ENCODE measurements at places on chromosomes 5 and 9. TPM values are rescaled to one million over a fixed set of nuclear protein-coding genes. Genes with fewer than 3 reads are reported as not detected.

GRCh38 chr9:79735023-79735779 lies 163.4 kb downstream of the TLE4 start:
- DNase-seq = no peak

- no peak for DNase-seq
These were observed 27.0 kb downstream of the RAPGEF6 start for GRCh38 chr5:131607903-131608540.

The LRRC14B gene
- not detected for total RNA-seq

The EPB41L4A gene
- 0.34 TPM for total RNA-seq

DNA sequence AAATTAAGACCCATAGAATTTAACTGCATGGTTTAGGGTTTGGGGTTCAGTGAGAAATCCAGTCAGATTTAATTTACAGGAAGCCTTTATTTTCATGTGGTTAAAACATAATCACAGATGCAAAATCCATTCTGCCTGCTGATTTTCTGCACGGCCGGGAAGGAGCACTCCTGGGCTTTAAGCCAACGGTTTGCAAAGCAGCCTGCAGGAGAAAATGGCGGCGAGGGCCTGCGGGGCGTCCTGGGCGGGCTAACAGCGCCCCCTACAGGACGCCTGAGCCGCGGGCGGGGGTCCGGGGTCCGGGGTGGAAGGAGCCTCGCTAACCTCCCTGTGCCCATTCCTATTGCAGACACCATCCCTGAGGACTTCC lies 47.6 kb downstream of the THBS4 start:
- DNase-seq = peak; percentile 52

DNA sequence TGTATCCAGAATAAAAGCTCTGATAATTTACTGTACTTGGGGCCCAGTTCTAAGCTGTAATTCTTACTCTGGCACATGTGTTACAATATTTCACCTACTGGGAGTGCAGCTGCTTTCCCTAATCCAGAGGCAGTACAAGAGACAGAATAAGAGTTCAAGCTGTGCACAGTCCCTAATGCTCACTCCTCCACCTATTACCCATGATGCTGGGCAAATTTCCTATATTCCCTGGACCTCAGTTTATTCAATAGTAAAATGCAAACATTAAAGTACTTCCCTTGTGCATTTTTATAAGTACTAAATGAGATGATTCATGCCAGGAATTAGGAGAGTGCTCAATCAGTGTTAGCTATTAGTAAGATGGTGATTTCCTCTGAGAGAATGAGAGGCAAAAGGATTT lies 28.0 kb upstream of the TAF11L2 start:
- no peak for DNase-seq

GRCh38 chr9:90860382-90860781 lies 58.8 kb downstream of the SYK start:
- no peak for DNase-seq

GRCh38 chr5:149452007-149452664 lies 73.0 kb upstream of the IL17B start:
- DNase-seq = no peak

GRCh38 chr9:21455320-21455719 lies 15.1 kb downstream of the IFNA1 start:
- no peak for DNase-seq

GRCh38 chr9:34572092-34572491 lies 17.4 kb downstream of the CNTFR start:
- DNase-seq = no peak

The GABRA1 gene
- not detected for total RNA-seq

The JAKMIP2 gene
- total RNA-seq = 4.1 TPM

DNA sequence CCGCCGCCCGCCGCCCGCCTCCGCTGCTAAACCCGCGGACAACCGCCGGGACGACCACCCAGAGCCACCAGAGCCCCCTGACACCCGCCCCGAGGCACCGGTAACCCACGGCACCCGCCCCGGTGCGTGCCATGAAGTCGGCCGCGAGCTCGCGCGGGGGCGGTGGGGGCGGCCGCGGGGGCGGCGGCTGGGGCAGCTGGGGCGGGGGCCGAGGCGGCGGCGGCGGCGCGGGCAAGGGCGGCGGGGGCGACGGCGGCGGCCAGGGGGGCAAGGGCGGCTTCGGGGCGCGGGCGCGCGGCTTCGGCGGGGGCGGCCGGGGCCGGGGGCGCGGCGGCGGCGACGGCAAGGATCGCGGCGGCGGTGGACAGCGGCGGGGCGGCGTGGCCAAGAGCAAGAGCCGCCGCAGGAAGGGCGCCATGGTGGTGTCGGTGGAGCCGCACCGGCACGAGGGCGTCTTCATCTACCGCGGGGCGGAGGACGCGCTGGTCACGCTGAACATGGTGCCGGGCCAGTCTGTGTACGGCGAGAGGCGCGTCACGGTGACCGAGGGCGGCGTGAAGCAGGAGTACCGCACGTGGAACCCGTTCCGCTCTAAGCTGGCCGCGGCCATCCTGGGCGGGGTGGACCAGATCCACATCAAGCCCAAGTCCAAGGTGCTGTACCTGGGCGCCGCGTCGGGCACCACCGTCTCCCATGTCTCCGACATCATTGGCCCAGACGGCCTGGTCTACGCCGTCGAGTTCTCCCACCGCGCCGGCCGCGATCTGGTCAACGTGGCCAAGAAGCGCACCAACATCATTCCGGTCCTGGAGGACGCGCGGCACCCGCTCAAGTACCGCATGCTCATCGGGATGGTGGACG lies 499 bp downstream of the FBLL1 start:
- DNase-seq = no peak

The SLC36A2 gene
- total RNA-seq = not detected

The INSL6 gene
- not detected for total RNA-seq

GRCh38 chr5:84231433-84231832 lies 153.2 kb downstream of the EDIL3 start:
- DNase-seq = no peak

The PCDHB16 gene
- total RNA-seq = not detected

DNA sequence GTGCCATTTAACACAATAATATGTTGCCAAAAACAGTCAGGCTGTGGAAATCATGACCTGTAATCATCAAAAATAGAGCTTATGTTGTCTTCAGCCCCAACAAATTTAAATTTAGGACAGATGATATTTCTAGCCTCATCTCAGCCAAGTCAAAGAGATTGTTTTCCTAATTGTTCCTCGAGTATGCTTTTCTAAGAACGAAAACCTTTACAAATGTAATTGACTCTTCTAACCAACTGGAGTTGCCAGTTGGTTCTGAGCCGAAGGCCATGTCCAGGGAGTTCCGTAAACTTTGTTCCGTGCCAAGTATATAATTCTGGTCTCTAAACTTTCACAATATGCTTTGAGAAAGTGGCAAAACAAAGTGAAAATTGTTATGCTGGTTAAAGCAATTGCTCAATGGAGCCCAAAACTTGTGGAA lies 160.8 kb downstream of the CEMIP2 start:
- DNase-seq = no peak

- DNase-seq = no peak
These were observed 18.5 kb upstream of the GLIS3 start for GRCh38 chr9:4318326-4318725.

- no peak for DNase-seq
These were observed 148.2 kb upstream of the CHD1 start for GRCh38 chr5:99076723-99077640.

DNA sequence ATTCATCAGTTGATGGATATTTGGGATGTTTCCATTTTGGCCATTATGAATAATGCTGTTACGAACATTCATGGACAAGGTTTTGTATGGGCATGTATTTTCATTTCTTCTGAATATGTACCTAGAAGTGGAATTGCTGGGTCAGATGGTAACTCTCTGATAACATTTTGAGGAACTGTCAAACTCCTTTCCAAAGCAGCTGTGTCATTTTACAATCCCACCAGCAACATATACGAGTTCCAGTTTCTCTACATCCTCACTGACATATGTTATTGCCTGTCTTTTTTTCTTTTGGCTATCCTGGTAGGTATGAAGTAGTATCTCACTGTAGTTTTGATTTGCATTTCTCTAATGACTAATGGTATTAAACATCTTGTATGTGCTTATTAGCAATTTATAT lies 86.7 kb downstream of the PRKACG start:
- DNase-seq = no peak

The GDNF gene
- total RNA-seq = 0.60 TPM

The LURAP1L gene
- total RNA-seq = not detected

DNA sequence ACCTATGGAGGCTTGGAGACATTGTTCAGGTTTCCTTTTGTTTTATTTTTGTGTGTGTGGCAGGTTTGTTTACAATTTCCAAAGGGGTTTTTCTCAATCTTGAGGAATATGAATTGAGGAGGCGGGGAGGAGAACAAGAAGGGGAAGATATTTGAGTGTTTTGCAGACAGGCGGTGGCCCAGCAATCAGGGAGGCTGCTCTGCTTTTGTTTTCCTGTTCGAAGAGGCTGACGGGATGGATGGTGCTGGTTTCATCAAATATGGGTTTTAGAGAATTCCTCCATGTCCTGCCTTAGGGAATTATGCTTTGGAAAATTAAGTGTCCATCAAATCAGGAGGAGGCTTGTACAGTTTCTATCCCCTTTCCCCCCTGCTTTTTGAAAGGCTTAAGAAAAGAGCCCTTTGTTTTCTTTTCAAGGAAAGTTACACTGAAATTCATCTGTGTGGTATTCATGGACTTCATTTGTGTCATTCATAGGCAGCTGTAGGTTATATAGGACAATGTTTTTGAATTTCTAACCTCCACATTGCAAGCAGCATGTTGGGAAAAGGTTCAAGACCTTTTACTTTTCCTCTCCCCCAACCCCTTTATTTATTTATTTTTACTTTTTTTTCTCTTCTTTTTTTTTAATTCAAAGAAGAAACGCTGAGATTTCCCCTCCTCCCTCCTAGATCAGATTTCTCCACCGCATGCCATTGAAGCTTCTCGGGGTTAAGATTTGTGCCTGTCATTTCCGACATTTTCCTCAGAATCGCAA lies 107.4 kb downstream of the ZNF462 start:
- no peak for DNase-seq

- no peak for DNase-seq
These were observed 102.9 kb downstream of the RAPGEF6 start for GRCh38 chr5:131532031-131532640.

GRCh38 chr9:112849363-112849922 lies 41.2 kb downstream of the SLC46A2 start:
- no peak for DNase-seq

DNA sequence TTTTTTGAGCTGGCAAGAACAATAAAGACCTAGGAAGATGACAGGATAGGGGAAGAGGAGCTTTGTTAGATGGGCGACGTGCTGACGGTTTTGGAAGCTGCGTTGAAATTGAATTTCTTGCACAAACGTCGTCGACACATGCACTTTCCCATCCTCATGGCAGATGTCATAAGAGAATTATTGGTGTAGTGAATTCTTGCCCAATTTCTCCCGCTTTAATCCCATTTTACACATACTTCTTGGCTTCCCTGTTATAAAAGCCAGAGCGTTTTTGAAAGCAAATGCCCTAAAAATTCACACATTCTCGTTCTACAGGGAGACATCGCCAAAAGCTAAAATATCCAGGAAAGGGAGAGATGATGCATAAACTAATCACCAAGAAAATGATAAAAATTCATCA lies 109.8 kb upstream of the DAP start:
- no peak for DNase-seq

- no peak for DNase-seq
These were observed 439.0 kb downstream of the ENC1 start for GRCh38 chr5:74201334-74202081.

- no peak for DNase-seq
These were observed 79.0 kb downstream of the COL23A1 start for GRCh38 chr5:178511172-178511571.

The WNK2 gene
- 1.2 TPM for total RNA-seq

DNA sequence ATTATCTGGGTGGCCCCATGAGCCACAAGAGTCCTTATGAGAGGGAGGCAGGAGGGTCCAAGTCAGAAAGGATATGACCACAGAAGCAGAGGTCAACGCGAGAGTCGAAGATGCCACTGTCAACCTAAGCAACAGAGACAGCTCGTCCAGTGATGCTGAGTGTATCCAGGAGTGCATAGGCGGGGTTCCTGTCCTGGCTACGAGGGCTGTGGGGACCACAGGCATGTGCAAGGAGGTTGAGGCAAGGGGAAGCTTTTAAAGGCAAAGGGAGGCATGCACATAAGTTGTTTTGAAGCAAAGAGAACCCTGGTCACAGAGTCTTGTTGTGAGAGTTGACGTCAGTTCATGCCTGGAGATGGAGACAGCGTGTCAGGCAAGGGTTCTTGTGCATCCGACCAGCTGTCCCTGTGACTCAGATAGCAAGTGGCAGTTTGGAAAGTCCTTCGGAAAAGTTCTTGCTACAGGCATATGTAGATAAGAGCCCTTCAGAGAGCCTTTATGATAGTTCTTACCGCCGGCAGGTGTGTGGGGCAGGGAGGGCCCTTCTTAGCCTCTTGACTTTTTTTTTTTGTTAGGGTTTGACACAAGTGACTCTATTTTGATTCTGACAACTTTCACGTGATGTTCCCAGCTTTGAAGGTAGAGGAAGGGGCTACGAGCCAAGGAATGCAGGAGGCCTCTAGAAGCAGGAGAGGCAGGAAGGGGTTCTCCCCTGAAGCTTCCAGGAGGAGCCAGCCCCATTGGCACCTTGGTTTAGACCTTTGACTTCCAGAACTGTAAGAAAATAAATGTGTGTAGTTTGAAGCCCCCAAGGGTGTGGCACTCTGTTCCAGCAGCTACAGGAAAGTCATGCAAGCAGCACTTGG lies 66.0 kb upstream of the FCN1 start:
- DNase-seq = no peak

GRCh38 chr5:55481293-55481855 lies 53.4 kb downstream of the PLPP1 start:
- DNase-seq = no peak

DNA sequence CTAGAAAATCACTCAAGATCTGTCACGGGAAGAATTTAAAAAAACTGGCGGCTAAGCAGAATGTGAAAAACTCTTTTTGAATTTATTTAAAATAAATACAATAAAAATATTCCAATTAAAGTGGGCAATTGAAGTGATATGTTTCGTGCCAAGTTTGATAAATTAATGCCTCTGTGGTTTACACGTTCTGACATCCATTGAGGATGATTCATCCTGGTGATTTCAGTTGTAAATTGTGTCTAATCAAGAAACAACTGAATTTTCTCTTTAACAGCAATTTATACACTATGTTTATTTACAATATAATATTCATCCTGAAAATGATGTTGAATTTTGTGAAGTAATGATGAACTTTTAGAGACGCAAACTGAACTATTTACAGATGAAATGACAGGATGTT lies 21.0 kb upstream of the OSMR start:
- no peak for DNase-seq

GRCh38 chr9:134964271-134965055 lies 46.8 kb upstream of the FCN1 start:
- no peak for DNase-seq

The HTR1A gene
- total RNA-seq = not detected

The SPINK5 gene
- total RNA-seq = not detected

- no peak for DNase-seq
These were observed 80.1 kb downstream of the TRIM32 start for GRCh38 chr9:116767219-116767618.

- DNase-seq = no peak
These were observed 99.3 kb downstream of the SEMA6A start for GRCh38 chr5:116475338-116475737.

The DIPK1B gene
- total RNA-seq = 3.4 TPM
